Activated naive CD4-positive, alpha-beta T cell treated with anti-CD3 and anti-CD28 coated beads for 36 hours (primary cell): ENCODE measurements at places on chromosomes 3 and 15. TPM values are rescaled to one million over a fixed set of nuclear protein-coding genes. Genes with fewer than 3 reads are reported as not detected.
A peak's percentile ranks its signal among the peaks of the same experiment; 100 is the strongest.

GRCh38 chr15:41811432-41812195 is 16.3 kb upstream of the JMJD7 start:
- H3K27me3 ChIP-seq = no peaks in the 10 kb centered on the region
- H3K36me3 ChIP-seq = no peaks in the 10 kb centered on the region
- DNase-seq = peak; percentile 85
- no peak overlapping the region for H3K27ac ChIP-seq

GRCh38 chr3:109718850-109719249 is 381.5 kb upstream of the DPPA4 start:
- peaks cover 17% of the 10 kb centered on the region for H3K27me3 ChIP-seq
- H3K36me3 ChIP-seq = no peaks in the 10 kb centered on the region
- no peak for DNase-seq

The SERPINI1 gene
- total RNA-seq = 0.76 TPM

- H3K36me3 ChIP-seq = no peaks in the 10 kb centered on the region
- peaks cover 12% of the 10 kb centered on the region for H3K27me3 ChIP-seq
- no peaks in the 10 kb centered on the region for H3K4me1 ChIP-seq
These were observed 69.9 kb downstream of the IGF2BP2 start for GRCh38 chr3:185754920-185755319.

- no peaks in the 10 kb centered on the region for H3K27me3 ChIP-seq
- no peak for DNase-seq
- H3K27ac ChIP-seq = no peak overlapping the region
- H3K36me3 ChIP-seq = peaks cover 26% of the 10 kb centered on the region
- H3K4me3 ChIP-seq = peak overlapping the region; percentile 86
These were observed 2.4 kb downstream of the ATP1B3 start for GRCh38 chr3:141878817-141879216.

DNA sequence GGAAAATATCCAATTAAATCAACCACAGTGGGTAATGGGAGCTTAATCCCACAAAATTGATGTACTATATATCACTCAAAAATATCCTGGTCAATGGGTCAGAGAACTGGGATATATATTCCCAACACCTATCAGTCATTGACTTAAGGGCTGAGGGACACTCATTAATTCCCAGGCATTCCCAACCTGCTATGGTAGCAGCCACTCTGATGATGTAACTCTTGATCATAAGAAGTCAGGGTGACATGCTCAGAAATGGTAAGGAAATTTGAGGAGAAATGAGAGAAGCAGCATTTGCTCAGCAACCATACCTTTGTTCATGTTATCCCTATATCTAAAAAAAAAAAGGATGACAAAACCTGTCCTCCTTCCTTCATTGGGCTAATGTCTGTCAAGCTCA is 3.1 kb upstream of the PLOD2 start:
- H3K4me3 ChIP-seq = no peak overlapping the region
- H3K27me3 ChIP-seq = peaks cover 43% of the 10 kb centered on the region
- no peaks in the 10 kb centered on the region for H3K36me3 ChIP-seq
- DNase-seq = no peak
- H3K4me1 ChIP-seq = peaks cover 13% of the 10 kb centered on the region

The NAALADL2 gene
- not detected for total RNA-seq

DNA sequence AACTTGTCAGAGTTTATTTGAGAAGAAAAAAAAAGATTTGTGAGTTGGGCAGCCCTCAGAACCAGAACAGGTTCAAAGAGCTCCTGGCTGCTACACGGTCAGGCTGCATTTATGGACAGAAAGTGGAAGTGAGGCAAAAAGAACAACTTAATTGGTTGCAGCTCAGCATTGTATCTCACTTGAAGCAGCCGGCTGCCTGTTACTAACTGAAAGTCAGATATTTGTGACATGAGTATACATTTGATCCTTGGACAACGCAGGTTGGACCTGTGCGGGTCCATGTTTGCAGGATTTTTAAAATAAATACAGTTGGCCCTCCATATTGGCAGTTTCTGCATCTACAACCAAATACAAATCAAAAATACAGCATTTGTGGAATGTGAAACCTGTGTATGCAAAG is 7.5 kb upstream of the ALDH1L1 start:
- peaks cover 7% of the 10 kb centered on the region for H3K27me3 ChIP-seq
- no peaks in the 10 kb centered on the region for H3K4me1 ChIP-seq
- no peak overlapping the region for H3K4me3 ChIP-seq
- no peak for DNase-seq

DNA sequence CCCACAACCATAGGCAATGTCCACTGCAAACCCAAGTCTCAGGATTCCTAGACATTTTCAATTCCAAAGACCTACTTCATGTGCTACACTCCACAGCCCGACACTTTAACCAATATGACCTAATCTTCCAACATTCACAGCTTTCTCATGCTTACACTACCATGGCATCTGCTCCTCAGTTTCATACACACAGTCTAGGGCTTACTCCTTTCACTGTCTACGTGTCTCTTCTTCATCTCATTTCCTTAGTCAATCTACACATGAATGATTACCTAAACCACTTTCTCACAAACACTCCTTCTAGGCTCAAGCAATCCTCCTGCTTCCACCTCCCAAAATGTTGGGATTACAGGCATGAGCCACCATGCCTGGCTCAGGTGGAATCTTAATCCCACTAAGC is 106.3 kb downstream of the STAG1 start:
- H3K27me3 ChIP-seq = no peaks in the 10 kb centered on the region
- peaks cover 7% of the 10 kb centered on the region for H3K36me3 ChIP-seq
- no peak overlapping the region for H3K4me3 ChIP-seq
- no peak for DNase-seq
- peak overlapping the region; percentile 1 for H3K27ac ChIP-seq
- peaks cover 27% of the 10 kb centered on the region for H3K4me1 ChIP-seq

DNA sequence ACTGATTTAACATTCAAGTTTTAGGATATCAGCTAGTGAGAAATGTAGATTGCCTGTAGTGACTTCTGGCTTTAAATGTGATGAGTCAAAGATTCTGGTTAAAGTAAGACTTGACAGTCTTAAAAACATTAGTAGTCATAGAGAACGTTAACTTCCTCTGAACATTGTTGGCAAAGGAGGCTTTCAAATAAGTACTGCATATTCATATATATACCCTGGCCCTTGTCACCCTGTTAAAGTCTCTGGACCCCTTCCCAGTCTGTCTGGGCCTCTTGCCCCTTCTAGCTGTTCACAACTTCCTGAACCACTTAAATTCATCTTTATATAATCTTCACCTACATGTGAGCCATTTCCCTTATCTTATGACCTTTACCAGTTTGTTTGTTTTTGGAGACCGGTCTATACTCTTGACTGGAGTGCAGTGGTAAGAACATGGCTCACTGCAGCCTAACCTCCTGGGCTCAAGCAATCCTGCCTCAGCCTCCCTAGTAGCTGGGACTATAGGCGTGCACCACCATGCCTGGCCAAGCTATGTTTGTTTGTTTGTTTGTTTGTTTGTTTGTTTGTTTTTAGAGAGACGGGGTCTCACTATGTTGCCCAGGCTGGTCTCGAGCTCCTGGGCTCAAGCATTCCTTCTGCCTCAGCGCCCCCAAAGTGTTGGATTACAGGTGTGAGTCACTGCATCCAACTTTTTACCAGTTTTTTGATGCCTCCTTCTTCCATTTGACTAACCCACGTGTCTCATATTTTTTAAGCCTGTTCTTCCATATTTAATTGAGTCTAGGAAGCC is 64.4 kb upstream of the CRTC3 start:
- peaks cover 15% of the 10 kb centered on the region for H3K36me3 ChIP-seq
- no peak overlapping the region for H3K4me3 ChIP-seq

DNA sequence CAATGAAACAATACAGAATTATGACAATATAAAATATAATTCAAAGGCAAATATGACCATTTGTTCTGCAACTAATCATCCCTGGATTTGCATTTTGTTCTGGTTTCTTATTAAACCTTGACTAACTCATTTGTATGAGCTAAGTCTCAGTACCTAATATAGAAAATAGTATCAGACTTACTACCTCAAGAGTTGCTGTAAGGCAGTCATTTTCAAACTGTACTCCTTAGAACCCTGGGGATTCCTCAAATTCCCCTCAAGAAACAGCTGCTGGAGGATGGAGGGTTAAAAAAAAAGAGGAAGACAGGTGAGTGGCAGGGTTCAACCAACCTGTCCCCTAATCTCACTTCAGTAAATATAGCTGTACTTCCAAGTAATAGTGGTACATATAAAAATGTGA is 11.1 kb downstream of the ZBTB11 start:
- peaks cover under 1% of the 10 kb centered on the region for H3K4me1 ChIP-seq
- H3K36me3 ChIP-seq = peaks cover 31% of the 10 kb centered on the region
- H3K27me3 ChIP-seq = no peaks in the 10 kb centered on the region

DNA sequence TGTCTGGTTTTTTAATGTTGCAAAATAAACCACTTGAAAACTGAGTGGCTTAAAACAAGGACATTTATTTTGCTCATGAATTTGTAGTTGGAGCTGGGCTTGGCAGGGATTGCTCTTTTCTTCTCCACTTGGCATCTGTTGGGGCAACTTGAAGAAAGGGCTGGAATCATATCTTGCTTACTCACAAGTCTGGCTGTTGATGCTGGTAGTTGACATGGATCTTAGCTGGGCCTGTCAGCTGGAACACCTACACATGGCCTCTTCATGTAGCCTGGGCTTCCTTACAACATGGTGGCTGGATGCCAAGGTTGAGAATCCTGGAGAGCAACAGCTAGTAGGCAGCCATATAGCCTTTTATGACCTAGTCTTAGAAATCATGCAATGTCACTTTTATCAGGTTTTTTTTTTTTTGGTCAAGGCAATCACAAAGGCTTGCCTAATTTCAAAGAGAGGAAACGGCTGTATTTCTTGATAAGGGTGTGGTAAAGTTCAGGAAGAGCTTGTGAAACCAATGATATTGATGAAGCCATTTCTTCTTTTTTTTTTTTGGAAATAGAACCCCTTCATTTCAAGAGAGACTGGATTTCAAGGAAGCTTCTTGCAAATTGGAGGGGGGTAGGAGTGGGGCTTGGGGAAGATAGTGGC is 262.1 kb downstream of the IL20RB start:
- no peak for DNase-seq
- H3K27me3 ChIP-seq = no peaks in the 10 kb centered on the region
- H3K4me3 ChIP-seq = no peak overlapping the region
- H3K4me1 ChIP-seq = no peaks in the 10 kb centered on the region

DNA sequence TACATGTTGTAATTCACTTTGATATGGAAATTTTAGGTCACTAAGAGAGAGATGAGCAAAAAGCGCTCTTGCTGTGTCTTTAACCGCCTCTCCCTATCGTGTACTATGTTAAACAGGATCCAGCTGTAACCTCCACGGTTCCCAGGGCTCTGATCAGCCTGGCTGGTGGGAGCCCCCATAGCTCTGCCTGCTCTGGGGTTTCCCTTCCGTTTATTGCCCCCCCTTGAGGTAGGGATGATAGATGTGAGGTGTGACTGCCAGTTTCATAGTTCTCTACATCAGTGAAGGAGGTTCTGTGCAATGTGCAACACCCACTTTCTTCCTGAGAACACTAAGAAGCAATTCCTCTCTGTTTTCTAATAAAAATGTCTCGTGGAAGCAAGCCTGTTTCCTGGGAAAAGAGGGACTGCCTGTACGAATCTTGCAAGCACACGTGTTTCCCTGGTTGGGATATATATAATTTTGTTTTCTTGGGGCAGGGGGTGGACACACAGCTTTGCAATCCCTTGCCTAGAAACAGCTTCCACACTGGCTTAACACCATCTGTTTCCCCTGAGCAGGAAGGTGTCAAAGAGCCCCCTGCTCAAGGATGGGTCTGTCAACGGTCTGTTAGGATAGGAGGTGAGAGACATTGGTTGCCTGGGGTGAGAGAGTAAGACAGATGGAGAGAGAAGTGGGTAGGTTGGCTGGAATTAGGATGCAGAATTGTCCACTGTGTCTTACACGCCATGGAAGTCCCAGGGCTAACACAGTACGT is 23.8 kb downstream of the CORO2B start:
- no peaks in the 10 kb centered on the region for H3K36me3 ChIP-seq
- no peaks in the 10 kb centered on the region for H3K4me1 ChIP-seq
- no peak for DNase-seq
- H3K27ac ChIP-seq = no peak overlapping the region

- H3K4me3 ChIP-seq = no peak overlapping the region
- no peak overlapping the region for H3K27ac ChIP-seq
- no peak for DNase-seq
These were observed 135.2 kb downstream of the TMCC1 start for GRCh38 chr3:129758306-129758705.

The LRRC3B gene
- not detected for total RNA-seq

- DNase-seq = no peak
- no peaks in the 10 kb centered on the region for H3K27me3 ChIP-seq
- H3K27ac ChIP-seq = no peak overlapping the region
- peaks cover 5% of the 10 kb centered on the region for H3K4me1 ChIP-seq
- H3K4me3 ChIP-seq = no peak overlapping the region
These were observed 23.1 kb downstream of the IGSF11 start for GRCh38 chr3:119011528-119011927.

DNA sequence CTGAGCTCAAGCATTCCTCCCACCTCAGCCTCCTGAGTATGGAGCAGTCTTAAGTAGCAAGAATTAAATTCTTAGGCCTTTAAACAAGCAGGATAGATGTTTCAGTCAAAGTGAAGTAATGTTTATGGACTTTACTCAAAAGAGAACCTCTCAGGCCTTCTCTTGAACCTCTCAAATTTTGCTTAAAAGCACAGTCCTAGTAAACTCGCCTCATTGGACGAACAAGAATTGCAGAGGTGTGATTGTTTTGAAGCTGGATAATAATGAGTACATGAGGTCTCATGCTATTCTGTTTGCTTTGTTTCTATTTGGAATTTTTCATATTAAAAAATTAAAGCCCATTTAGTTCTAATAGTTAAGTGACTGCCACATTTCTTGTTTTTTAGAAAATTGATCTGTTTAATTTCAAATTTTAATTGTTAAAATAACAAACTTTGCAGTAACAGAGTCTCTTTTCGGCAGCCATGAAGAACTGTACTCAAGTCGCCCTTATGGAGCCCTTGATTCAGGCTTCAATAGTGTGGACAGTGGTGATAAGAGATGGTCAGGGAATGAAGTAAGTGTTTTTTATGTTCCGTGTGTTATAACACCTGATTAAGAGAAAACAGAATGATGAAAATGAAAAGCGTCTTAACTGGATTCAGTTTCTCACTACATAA is 39.4 kb downstream of the LRCH3 start:
- no peaks in the 10 kb centered on the region for H3K27me3 ChIP-seq
- H3K4me3 ChIP-seq = no peak overlapping the region
- peaks cover 27% of the 10 kb centered on the region for H3K36me3 ChIP-seq
- no peak for DNase-seq
- no peaks in the 10 kb centered on the region for H3K4me1 ChIP-seq
- no peak overlapping the region for H3K27ac ChIP-seq

The PCLAF gene
- 117 TPM for total RNA-seq

- no peak for DNase-seq
- no peaks in the 10 kb centered on the region for H3K36me3 ChIP-seq
- peaks cover 16% of the 10 kb centered on the region for H3K27me3 ChIP-seq
- H3K4me1 ChIP-seq = peaks cover 39% of the 10 kb centered on the region
- H3K4me3 ChIP-seq = no peak overlapping the region
These were observed 38.8 kb upstream of the TIMP4 start for GRCh38 chr3:12197475-12197874.

GRCh38 chr3:24069045-24069444 is 124.0 kb downstream of the NR1D2 start:
- no peak overlapping the region for H3K27ac ChIP-seq
- H3K27me3 ChIP-seq = no peaks in the 10 kb centered on the region
- no peak overlapping the region for H3K4me3 ChIP-seq
- no peaks in the 10 kb centered on the region for H3K4me1 ChIP-seq
- no peaks in the 10 kb centered on the region for H3K36me3 ChIP-seq
